ENCODE measurements at places on chromosomes 3 and 15.

DNA sequence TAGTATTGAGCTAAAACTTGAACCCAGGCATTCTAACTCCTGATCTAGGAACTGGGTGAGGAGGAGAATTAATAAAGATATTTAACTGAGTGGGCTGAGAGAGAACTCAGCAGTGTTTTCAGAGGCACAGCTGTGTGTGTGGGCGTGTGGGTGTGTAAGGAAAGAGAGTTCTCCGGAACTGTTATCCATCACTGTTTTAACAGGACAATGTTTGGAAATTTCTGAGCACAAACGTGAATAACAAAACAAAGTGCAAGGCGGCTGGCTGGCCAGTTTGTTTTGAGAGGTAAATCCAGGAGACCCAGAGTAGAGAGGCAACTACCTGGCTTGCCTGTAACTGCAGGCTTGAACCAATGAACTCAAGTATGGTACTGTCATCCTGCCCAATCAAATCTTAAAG lies 5.0 kb upstream of the PTPN9 start:
- no peak for DNase-seq

DNA sequence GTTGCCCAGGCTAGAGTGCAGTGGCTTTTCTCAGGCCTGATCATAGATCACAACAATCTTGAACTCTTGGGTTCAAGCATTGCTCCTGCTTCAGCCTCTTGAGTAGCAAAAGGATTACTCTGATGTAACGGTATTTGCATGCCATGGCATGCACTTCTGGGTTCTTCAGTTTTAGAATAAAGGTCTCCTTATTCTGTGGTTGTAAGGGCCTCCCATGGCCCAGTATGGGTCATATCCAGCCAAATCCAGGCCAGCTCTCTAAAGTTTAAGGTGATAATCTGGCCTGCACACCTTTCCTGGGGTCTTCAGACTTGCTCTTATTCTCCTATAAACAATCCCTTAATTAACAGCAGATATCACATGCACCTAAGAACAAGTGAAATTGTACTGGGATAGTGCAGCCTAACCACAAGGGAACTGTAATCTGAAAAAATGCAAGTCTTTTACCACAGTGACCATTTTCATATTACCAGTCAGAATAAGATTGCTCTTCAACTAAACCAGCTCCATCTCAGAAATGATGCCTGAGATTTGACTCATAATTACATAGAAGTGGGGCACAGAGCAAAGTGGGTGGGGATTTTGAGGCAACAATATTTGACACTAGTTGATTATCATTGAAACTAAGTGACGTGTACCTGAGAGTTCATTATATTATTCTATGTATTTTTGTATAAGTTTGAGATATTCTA lies 25.4 kb downstream of the COMMD2 start:
- DNase-seq = no peak

DNA sequence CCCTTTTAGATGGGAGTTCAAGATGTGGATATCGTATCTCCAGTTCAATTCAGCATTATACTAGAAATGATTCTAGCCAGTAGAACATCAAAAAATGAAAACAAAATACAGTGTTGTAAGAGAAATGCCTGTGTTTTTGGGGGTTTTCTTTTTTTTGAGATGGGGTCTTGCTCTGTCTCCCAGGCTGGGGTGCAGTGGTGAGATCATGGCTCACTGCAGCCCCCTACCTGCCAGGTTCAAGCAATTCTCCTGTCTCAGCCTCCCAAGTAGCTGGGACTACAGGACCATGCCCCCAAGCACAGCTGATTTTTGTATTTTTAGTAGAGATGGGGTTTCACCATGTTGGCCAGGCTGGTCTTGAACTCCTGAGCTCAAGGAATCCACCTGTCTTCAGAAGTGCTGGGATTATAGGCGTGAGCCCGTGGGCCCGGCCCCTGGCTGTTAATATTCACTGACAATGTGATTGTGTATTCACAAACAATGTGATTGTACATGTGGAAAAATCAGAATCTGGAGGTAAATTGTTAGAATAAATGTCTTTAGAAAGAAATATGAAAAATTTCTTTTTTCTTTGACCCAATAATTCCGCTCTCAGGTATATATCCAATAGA lies 59.0 kb downstream of the ARIH1 start:
- no peak for DNase-seq

GRCh38 chr3:48400824-48401433 lies 28.9 kb downstream of the FBXW12 start:
- peak; percentile 45 for DNase-seq

DNA sequence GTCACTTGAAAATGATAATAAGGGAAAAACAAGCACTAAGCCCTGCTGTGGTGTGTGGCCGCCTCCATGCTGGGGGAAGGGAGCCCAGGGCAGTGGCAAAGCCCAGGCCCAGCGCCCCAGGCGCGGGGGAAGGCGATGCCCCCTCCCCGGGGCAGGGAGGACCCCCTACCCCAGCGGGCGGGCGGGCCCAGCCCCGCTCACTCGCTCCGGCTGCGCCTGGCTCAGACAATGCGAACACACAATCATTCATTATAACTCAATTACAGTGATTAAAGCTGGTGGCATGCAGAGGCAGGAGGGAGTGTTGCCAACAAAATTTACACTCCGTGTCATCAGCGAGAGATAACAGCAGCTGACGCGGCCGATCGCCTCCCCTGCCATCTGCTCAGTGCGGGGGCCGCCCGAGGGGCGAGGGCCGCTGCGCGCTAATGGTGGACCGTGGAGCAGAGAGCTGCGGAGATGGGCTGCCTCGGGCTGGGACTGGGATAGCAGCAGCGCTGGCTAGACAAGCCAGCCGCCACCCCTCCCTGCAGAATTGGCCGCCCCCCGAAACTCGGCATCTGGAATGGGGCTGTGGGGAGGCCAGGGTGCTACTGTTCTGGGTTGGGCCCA lies 64.1 kb downstream of the TLE3 start:
- no peak for DNase-seq

Data from mucosa of descending colon (tissue), 3 donors.